ENCODE measurements at places on chromosomes 7 and 10.

- DNase-seq = no peak
Measured at GRCh38 chr10:3068968-3069737, 1.8 kb downstream of the PFKP start.

GRCh38 chr10:68781613-68782574, 45.4 kb upstream of the STOX1 start:
- DNase-seq = no peak

GRCh38 chr7:106731646-106732444, 70.9 kb upstream of the CCDC71L start:
- no peak for DNase-seq

DNA sequence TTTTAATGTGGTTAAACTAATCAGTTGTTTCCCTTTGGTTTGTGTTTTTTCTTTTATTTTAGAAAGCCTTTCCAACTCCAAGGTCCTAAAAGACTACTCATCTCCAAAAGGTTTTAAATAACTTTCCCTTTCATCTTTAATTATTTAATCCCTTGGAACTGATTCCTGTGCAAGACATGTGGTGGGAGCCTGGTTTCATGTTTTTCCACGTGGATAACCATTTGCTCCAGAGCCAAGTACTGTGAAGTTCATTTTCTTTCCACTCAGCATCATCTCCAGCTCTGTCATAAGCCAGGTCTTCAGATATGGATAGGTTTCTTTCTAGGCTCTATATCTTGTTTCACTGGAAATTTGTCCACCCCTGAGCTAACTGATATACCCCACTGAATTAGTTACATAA, 16.7 kb downstream of the PPP1R3C start:
- no peak for DNase-seq

GRCh38 chr10:113267619-113268562, 285.0 kb upstream of the HABP2 start:
- DNase-seq = no peak

DNA sequence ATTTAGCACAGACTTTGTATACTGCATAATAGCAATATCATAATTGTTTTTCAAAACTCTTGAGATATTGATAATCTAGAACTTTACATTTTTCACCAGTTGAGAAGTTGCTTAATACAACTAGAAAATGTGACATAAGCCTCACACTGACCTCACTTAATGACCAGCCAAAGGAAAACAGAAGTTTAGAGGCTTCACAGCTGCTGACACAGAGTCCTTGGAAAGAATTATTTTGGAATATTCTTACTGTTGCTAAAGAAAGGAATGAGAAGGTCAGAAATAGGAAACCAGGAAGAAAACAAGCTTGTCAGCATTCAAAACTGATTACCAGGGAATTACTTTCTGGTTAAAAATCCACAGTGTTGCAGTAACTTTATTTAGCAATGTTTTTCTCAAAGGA, 35.5 kb upstream of the WASL start:
- DNase-seq = no peak

DNA sequence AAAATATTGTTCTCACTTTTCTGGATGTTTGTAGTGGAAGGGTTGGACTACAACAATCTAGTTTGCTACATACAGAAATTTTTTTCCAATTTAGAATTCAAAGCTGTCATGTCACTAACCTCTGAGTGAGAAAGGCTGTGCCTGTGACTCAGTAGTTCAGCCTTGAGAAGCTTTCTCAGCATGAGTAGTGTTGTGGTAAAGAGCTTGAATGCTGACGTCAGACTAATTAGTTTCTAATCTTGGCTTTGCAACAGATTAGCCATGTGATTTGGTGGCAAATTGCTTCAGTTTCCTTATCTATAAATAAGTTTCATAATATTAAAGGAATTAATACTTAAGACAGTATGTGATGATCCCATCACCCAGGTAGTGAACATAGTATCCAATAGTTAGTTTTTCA, 83.8 kb downstream of the ABCA13 start:
- DNase-seq = no peak

GRCh38 chr10:119256897-119257296, 49.5 kb downstream of the GRK5 start:
- DNase-seq = no peak

GRCh38 chr7:25857376-25858067, 294.5 kb upstream of the NFE2L3 start:
- no peak for DNase-seq

- DNase-seq = no peak
Measured at GRCh38 chr7:5439572-5440496, 16.2 kb upstream of the TNRC18 start.

DNA sequence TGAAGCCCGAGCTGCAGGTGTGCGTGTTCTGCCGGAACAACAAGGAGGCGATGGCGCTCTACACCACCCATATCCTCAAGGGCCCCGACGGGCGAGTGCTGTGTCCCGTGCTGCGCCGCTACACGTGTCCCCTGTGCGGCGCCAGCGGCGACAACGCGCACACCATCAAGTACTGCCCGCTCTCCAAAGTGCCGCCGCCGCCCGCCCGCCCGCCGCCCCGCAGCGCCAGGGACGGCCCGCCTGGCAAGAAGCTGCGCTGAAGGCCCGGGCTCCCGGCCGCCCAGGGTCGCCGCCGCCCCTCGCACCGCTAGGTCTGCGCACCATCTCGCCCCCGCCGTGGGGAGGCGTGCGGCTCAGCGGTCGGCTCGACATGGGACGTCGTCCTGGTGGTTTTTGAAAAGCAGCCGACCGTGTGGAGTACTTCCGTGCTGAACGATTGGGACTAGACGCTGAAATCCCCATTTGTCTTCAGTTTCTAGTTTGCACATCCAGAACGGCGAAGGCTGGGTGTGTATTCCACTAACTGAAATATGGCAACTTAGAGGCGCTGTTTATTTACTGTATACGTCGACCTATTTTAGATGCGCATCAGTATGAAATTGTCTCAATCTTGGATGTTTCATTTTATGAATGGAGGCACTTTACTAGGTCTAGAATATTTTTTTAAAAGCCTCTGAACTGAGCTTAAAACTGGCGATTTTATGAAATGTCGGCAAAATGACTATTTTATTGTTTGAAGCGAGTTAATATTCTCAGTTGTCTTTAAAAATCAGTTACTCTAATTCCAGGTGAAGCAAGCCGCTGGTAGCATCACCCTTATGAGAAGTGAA, 1.1 kb downstream of the NANOS1 start:
- peak; percentile 28 for DNase-seq

- no peak for DNase-seq
Measured at GRCh38 chr7:4173615-4174014, 508.5 kb upstream of the FOXK1 start.

GRCh38 chr7:72924386-72924732, 536 bp upstream of the POM121 start:
- no peak for DNase-seq

DNA sequence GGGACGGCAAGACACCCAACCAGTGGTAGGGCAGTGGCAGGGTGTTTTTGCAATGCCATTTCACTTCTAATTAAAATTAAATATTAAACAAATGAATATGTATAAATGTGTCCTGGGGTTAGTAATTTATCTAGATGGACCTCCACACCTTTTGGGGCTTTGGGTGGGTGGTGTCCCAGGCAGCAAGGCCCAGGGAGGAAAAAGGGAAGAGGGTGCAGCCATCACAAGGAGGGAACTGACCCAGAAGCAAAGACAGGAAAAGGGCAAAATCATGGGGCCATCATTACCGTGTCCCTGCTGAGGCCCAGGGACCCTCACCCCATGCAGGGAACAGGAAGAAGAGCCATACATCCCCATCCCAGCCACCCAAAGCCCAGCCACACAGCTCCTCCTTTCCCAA, 204.6 kb downstream of the GRID1 start:
- DNase-seq = no peak

DNA sequence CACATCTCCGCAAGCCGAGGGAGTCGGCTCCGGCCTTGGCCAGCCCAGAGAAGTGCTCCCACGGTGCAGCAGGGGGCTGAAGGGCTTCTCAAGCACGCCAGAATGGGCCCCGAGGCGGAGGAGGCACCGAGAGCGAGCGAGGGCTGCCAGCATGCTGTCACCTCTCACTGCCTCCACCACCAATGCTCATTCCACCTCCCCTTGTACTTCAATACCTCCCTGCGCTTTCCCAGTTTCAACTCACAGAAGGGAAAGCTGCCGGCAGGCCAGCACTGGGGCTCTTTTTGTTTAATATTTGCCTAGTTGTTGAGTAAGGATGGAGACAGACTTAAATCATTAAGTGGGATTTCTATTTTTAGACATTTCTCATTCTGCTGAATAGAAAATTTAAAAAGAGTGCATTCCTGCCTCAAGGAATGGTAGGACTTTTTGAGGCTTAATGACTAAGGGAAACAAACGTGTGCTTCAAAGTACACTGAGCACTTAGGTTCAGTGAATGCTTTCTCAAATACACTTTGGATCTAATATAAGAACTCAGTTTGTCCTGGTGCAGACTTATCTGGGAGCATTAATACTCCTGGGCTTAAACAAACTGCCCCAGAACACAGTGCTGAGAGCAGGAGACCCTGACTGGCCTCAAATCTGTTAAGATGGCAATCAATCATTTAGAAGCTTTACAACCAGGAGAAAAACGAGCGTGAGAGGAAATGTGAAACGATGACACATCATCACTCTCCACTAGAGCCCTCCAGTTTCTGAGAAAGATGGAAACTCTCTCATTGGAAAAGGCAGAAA, 131.2 kb downstream of the RALA start:
- DNase-seq = no peak

GRCh38 chr10:22344249-22344648, 1.0 kb upstream of the SPAG6 start:
- no peak for DNase-seq

DNA sequence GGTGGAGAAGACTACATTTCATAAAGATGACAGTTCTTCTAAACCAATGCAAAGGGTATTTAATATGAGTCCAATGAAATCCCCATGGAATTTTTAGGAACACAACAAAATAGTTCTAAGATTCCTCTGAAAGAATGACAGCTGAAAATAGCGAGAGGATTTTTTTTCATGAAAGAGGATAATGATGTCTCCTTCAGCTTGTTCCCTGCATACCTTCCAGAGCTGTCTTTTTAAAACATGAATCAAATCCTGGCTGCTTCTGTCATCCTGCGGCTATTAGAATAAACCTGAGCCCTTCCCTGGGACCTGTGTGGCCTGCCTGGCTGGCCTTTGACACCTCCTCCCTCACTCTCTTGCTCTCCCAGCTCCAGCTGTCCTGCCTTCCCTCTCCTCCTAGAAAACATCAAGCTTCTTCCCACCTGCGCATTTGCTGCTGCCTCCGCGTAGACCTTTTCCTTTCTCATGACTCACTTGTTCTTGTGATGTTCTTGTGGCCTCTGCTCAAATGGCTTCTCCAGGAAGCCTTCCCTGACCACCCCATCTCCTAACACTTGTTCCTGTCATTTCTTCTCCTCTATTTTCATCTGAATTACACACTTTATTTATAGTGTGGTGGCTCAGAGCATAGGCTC, 57.4 kb downstream of the EEPD1 start:
- DNase-seq = no peak

DNA sequence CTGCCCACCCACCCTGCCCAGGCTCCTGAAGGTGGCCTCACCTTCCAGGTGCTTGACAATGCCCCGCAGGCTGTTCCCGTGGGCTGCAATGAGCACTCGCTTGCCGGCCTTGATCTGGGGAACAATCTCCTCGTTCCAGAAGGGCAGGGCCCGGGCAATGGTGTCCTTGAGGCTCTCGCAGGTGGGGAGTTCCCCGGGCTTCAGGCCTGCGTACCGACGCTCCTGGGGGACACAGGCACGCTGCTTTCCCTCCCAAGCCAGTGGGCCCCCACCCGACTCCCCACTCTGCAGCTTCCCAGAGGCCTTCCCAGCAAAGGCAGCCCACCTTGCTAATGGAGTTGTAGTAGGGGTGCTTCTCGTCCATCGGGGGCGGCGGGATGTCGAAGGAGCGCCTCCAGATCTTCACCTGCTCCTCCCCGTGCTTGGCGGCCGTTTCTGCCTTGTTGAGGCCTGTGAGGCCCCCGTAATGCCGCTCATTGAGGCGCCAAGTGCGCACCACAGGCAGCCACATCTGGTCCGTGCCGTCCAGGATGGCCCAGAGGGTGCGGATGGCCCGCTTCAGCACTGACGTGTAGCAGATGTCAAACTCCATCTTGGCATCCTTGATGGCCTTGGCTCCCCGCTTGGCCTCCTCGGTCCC, 456 bp downstream of the PGAM2 start:
- no peak for DNase-seq

DNA sequence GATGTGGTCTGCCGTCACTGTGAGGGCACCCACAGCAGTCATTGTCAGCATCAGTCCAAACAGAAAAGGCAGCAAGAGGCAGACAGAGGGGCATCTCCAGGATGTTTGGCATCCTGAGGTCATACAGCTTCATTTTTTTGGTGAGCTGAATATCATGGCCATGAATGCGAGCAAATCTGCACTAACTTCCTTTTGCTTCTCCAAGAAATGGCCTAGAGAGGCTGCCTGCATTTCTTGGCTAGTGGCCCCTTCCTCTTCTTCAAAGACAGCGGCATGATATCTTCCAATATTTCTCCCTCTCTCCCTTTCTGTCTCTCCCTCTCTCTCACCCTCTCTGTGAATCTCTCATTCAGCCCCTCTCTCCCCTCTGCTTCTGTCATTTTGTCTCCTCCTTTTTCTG, 24.8 kb downstream of the FKBP6 start:
- no peak for DNase-seq

DNA sequence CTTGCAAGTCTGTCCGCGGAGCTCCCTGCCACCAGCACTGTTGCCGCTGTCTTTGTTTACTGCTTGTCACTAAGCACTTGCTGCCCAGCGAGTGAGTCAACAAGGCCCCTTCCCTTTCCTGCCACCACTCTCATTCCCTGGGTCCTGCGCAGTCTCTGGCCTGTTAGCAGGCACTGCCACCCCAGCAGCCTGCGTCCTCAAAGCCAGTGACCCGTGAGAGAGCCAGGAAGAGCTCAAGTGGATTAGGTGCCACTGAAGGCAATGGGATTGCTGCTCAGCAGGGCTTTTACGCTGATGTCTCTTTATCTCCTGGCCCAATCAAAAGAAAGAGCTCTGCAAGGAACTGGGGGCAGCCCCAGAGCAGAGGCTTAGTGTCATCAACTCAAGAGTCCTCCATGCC, at the start of gene FRMPD2:
Gene FRMPD2 (minus strand): TSS at position 61 of the 400 bp plus-strand sequence. CDS start 129 bp downstream, outside the sequence.
- no peak for DNase-seq

DNA sequence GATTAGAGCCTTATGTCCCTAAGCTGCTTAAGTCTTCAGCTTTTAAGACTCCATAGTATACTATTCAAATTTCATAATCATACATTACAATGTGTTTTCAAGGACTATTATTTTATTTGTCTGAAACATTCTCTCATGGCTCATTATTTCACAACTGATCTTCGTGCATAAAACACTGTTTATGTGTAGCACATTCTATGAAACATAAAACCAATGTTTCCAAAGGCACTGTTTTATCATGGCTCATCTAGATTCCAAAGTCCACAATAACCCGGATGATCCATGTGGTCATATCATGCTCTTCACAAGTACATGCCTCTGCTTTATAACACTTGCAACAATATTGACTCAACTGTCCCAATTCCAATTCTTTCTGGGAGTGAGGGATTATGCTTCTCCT, 806.1 kb downstream of the TNS3 start:
- no peak for DNase-seq

- DNase-seq = no peak
Measured at GRCh38 chr7:42345478-42346299, 108.7 kb upstream of the GLI3 start.

GRCh38 chr7:130904792-130905191, 170.8 kb upstream of the KLF14 start:
- no peak for DNase-seq

Measured in CD4-positive, alpha-beta T cell treated with Interleukin-6 at 100 ng/mL for 8 hours (primary cell).